ENCODE measurements at places on chromosomes 3 and 15. TPM values are rescaled to one million over a fixed set of nuclear protein-coding genes. Genes with fewer than 3 reads are reported as not detected.

The SLC12A1 gene
- not detected for total RNA-seq

The CSPG4 gene
- total RNA-seq: 7.4 TPM

The WNT5A gene
- 2.6 TPM for total RNA-seq

The VGLL4 gene
- 25.9 TPM for total RNA-seq

The LRRK1 gene
- 2.7 TPM for total RNA-seq

The IL12A gene
- 0.61 TPM for total RNA-seq

The FOXL2NB gene
- total RNA-seq: not detected

The IGSF11 gene
- total RNA-seq: 2.2 TPM

The LDHAL6B gene
- total RNA-seq: not detected

The SERPINI2 gene
- not detected for total RNA-seq

The SUCNR1 gene
- total RNA-seq: 0.05 TPM

The PLA2G4B gene
- total RNA-seq: 2.5 TPM

The IGF1R gene
- total RNA-seq: 70.3 TPM

The SPTBN5 gene
- total RNA-seq: 2.4 TPM

The RTP3 gene
- not detected for total RNA-seq

The CTDSPL gene
- 40.5 TPM for total RNA-seq

The DCLK3 gene
- 0.19 TPM for total RNA-seq

The VWA5B2 gene
- total RNA-seq: not detected

The FAM131A gene
- 29.6 TPM for total RNA-seq

The DUOX1 gene
- total RNA-seq: 0.66 TPM

The CACNA1D gene
- 0.51 TPM for total RNA-seq

The MRAS gene
- 359 TPM for total RNA-seq

The DISP2 gene
- total RNA-seq: 0.19 TPM

The TRH gene
- total RNA-seq: not detected

The NRROS gene
- total RNA-seq: 11.7 TPM

The VEPH1 gene
- 0.56 TPM for total RNA-seq

The PML gene
- total RNA-seq: 24.2 TPM

The CHL1 gene
- total RNA-seq: 0.98 TPM

The ECE2 gene
- total RNA-seq: not detected

The LRTM1 gene
- not detected for total RNA-seq

The LEKR1 gene
- total RNA-seq: 3.0 TPM

The CLDN16 gene
- not detected for total RNA-seq

The CPNE9 gene
- total RNA-seq: not detected

The C3orf49 gene
- not detected for total RNA-seq

The SLC51B gene
- not detected for total RNA-seq

The P4HTM gene
- total RNA-seq: 23.8 TPM

The PPP1R14D gene
- not detected for total RNA-seq

The PLA2G4D gene
- total RNA-seq: not detected

The CX3CR1 gene
- 1.0 TPM for total RNA-seq

The SERINC4 gene
- 0.09 TPM for total RNA-seq

The ACKR2 gene
- 1.2 TPM for total RNA-seq

The TMEM87A gene
- total RNA-seq: 22.3 TPM

The HEXA gene
- total RNA-seq: 63.3 TPM

The ZNF660 gene
- 1.5 TPM for total RNA-seq

The EIF4E3 gene
- 44.8 TPM for total RNA-seq
